ENCODE measurements at places on chromosomes 5 and 9.

DNA sequence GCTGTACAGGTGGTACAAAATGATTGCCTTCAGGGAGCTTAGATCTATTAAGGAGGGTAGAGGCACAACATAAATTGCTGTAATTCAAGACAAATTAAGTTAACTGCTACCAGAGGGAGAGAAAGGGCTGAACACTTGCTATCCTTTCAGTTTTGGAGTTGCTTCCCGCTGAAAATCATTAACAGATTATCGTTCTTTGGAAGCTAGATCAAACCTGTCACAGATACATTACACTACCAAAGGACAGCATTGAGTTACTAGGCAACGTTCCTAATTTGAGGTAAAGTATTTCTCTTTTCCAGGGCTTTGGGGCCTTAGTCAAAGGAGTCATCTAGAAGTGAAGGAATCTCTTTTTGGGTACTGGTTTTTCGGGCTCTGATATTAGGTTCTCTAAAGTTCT lies 84.7 kb upstream of the DHFR start:
- DNase-seq, result no peak

DNA sequence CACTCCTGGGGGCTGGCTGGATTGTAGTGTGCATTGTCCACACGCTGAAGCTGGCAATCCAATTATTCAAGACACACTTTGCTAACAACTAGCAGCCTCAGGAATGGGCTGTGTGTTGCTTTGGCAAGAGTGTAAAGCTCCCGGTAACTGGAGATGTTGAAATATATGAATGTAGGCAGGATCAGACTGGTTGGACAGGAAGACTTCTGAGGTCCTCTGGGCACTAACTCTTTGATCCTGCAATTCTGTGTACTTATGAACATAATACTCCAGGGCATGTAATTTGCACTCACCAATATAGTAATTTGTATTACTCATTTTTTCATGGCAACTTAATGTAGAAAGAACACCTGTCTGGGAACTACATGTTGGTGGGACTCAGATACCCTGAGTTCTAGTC lies 106.7 kb upstream of the SLC28A3 start:
- DNase-seq, result no peak

DNA sequence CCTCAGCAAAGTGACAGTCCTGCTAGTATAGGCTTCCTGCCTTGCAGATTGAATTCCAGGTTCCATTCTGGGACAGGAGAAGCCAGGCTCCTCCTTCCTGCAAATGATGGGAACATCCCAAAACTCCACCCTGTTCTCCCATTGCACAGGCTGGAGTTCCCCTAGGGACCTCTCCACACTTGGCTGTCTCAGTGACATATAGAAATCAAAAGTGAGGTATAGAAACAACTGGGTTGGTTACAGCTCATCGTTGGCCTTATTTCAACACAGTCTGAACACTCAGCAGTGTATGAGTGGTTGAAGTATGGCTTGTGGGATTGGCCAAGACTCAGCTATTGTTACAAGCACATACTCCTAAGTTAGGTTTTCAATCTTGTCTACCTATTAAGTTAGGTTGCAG lies 157.8 kb upstream of the FTMT start:
- DNase-seq, result no peak

DNA sequence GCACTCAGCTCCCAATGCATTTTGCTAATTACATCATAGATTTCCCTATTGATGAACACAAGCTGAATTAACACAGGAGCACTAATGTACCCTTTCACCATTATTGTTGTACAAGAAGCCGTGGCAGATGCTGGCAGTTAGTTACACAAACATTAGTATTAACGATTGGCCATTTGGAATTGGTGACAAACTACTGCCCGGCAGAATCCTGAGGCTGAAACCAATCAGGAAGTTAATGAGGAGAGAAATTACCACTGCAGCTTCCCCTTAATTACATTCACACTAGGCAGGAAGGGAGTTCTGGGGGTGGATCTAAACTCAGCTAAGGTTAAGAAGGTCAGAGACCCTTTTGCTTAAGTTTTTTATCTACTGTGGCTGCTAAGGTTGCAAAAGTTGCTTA lies 9.6 kb upstream of the DMRT3 start:
- no peak for DNase-seq

DNA sequence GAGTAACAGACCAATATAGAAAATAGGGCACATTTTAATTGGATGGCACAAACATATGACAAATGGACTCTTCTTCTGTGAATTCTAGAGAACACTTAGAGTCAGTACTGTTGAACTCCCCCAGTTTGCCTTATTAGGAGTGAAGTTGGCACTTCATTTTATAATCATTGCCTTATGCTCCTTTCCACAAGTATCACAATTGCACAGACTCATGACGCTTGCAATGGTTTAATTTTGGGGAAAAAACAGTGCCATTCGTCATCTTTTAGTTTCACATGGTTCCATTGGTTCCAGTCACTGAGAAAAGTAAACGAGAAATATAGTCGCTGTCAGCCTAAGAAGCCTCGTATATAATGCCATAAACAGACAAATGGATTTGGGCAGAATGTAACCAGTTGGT lies 71.2 kb downstream of the LURAP1L start:
- no peak for DNase-seq

- DNase-seq, result no peak
These were observed 204.8 kb downstream of the CDH9 start for GRCh38 chr5:26833596-26833995.

DNA sequence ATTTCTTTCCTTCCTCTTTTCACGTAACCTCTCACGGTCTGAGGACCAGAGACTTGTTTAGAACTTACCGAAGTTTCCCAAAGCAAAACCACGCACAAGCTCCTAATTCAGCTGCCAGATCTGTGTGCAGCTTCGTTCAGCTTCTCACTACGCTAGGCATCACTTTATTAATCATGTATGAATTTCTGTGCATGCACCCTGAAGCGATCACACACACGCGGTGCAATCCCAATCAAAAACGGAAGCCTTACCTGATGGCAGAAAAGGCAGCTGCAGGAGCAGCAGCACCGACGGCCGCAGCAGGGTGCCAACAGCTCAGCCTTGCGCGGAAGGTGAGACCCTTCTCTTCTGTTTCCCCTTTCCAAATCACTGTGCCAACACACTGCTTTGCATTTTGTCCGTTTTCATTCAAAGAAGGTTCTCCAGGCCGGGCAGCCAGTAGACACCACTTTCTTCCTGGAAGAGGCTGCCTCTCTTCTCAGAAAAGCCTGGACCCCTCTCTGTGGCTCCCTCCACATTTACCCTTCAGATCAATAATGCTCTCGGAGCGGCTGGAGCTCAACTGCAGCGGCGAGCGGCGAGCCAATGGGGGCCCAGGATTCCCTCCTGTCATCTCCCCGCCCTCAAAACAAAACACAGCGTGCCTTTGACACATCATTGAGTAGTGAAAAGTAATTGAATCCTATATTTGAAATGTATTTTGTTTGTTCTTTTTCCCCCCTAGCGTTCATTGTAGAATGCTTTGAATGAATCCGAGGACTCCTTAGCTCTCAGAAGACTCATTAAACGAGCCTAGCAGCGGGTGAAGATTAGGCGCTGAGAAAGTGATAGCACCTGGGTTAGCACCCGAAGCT lies at the start of gene CDH12:
Gene CDH12 (minus strand): TSS at position 538 of the 854 bp plus-strand sequence.
- peak; percentile 5 for DNase-seq

DNA sequence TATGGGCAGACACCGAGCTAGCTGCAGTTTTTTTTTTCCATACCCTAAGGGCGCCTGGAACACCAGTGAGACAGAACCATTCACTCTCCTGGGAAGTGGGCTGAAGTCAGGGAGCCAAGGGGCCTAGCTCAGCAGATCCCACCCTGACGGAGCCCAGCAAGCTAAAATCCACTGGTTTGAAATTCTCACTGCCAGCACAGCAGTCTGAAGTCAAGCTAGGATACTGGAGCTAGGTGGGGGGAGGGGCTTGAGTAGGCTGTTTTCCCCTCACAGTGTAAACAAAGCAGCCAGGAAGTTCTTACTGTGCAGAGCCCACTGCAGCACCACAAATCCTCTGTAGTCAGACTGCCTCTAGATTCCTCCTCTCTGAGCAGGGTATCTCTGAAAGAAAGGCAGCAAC lies 151.7 kb upstream of the HCN1 start:
- no peak for DNase-seq

DNA sequence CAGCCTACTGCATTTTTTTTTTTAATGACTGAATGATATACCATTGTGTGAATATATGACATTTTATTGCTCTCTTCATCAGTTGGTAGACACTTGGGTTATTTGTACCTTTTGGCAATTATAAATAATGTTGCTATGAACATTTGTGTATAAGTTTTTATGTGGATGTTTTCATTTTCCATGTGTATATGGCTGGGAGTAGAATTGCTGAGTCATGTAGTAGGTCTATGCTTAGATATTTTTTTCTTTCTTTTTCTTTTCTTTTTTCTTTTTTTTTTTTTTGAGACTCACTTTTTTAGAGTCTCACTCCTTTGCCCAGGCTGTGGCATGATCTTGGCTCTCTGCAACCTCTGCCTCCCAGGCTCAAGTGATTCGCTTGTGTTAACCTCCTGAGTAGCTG lies 32.9 kb upstream of the FAM120AOS start:
- DNase-seq, result no peak

DNA sequence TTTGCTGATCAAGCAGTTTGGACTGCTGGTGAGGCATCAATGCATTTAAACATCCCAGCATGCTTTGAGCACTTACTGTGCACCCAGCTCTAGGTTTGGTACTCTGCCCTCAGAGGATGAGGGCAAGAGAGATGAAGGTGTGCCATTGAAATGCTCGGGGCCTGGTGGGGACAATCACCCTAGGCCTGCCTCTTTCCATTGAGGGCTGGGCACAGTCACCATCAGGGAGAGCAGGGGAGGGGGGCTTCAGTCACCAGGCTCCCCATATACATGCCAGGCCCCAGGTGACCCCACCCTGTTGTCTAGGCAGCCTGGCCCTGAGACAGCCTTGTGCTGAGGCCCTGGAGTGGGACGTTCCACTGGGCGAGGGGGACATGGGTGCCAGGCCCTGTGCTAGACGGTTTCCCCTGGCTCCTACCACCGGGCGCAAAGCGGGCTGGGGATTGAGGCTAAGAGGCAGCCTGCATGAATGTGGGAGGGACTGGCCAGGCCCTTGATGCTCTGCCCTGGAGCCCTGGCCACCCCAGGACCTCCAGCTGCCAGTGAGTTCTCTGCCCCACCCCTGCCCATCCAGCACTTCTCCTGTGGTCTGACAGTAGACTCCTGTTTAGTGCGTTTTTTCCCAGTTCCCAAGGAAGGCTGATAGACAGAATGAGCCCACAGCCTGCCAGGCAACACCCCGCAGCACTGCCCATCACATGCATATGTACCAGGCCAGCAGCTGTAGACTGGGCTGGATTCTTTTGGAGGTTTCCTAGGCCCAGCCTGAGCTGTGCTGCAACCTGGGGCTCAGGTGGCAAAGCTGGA lies 18.9 kb downstream of the TCF7 start:
- peak; percentile 10 for DNase-seq

GRCh38 chr9:135827866-135828580 lies 79.3 kb downstream of the CAMSAP1 start:
- no peak for DNase-seq

DNA sequence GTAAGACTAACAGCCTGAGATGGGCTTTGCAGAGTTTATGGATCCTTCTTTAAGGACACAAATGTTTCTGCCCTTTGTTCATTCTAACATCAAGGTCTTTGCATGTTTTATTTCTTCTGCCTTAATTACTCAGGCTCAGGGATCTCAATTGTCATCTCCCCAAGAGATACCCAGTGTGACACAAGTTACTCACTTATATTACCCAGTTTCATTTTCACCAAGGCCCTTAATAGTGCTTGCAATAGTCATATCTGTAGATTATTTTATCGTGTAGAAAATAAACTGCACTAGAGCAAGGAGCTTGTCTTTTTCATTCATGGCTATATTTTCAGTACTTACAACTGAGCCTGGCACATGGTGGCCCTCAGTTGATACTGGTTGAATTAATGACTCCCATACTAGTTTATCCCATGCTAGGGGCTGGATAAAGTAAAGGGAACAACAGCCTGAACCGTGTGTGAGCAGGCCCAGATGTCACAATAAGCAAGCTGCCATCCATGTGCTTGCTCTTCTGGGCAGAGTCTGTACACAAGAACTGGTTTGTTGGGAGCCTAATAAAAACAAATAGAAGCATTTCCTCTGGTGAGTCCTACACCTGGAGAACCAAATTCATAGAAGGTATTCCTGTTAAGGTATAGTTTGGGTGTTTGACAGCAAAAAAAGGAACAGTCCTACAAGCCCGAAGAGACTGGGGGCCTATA lies 112.5 kb upstream of the CD180 start:
- no peak for DNase-seq

DNA sequence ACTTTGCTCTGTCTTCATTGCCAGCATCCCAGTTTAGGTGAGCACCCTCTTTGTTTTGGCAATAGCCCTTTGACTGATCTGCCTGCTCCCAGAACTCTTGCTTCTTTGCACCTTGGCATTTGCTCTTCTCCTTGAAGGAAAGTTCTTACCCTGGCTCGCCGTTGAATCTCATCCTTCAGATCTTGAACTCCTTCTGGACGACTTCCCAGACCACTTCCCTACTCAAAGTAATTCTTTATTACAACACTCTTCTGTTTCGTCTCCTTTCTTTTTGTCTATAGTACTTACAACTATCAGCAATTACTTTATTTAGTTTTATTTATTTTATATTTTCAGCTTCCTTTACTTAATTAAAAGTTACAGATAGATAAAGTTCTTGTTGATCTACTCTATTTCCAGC lies 1510.1 kb downstream of the MAT2B start:
- no peak for DNase-seq

Measured in stimulated activated CD4-positive, alpha-beta T cell treated with anti-CD3 and anti-CD28 coated beads, Interleukin-15, amount 100 ng/mL, for 24 hours (primary cell).